ENCODE measurements at places on chromosomes 16 and 17.

DNA sequence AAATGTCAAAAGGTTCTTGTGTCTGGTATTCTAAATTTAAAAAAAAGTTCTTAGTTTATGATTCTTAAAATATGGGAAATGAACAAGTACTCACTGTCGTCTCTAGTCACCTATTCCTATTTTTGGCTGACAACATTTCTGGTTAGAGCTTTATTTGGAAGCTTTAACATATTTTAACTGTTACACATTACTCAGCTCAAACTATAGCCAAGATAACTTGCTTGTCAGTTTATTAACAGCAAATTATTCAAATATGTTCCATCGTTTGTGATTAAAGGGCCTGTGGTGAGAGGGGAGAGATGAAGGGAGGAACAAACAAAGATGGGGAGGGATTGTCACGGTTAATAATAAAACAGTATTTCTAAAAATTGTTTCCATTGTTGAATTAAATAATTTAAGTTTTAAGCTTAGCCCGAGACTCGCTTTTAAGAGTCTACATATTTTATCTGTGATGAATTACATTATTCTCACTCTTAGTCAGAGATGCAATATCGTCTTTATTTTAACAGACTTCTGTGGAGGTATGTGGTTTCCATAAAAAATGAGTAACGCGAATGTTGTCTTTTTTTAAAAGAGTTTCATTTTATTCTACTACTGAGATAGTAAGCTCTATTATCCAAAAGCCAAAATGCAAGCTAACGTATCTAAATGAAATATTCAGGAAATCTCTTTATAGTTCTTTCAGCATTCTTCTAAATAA lies 321.9 kb upstream of the PMFBP1 start:
- DNase-seq: no peak

- no peak for DNase-seq
Observed at GRCh38 chr16:54211203-54211602, 75.4 kb downstream of the IRX3 start.

- no peak for DNase-seq
Observed at GRCh38 chr17:57415751-57416207, 159.5 kb downstream of the MSI2 start.

- no peak for DNase-seq
Observed at GRCh38 chr17:2723997-2724783, 12.6 kb upstream of the CLUH start.
